ENCODE measurements at places on chromosomes 11 and 22.

- no peak for DNase-seq
These were observed 147.1 kb upstream of the SESN3 start for GRCh38 chr11:95378111-95378510.

DNA sequence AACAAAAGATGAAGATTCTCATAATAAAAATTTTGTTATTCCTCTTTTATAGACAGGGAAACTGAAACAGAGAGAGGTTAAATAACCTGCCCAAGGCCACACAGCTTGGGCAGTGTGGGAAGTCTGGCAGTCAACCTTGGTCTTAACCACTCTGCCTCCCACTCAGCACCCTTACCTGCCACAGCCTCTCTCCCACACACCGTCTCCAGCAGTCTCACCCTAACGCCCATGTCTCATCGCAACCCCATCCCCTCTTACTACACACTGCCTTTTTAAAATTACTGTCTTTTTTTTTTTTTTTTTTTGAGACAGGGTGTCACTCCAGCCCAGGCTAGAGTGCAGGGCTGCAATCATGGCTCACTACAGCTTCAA, 25.0 kb downstream of the ARRB1 start:
- DNase-seq: no peak

DNA sequence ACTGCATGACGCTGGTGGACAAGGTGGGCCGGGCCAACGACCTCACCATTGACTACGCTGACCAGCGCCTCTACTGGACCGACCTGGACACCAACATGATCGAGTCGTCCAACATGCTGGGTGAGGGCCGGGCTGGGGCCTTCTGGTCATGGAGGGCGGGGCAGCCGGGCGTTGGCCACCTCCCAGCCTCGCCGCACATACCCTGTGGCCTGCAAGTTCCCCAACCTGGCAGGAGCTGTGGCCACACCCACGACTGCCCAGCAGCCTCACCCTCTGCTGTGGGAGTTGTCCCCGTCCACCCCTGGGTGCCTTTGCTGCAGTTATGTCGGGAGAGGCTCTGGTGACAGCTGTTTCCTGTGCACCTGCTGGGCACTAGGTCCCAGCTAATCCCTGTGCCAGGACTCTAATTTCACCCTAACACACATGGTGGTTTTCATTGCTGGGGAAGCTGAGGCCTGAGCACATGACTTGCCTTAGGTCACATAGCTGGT, 49.0 kb upstream of the PPP6R3 start:
- DNase-seq: no peak

DNA sequence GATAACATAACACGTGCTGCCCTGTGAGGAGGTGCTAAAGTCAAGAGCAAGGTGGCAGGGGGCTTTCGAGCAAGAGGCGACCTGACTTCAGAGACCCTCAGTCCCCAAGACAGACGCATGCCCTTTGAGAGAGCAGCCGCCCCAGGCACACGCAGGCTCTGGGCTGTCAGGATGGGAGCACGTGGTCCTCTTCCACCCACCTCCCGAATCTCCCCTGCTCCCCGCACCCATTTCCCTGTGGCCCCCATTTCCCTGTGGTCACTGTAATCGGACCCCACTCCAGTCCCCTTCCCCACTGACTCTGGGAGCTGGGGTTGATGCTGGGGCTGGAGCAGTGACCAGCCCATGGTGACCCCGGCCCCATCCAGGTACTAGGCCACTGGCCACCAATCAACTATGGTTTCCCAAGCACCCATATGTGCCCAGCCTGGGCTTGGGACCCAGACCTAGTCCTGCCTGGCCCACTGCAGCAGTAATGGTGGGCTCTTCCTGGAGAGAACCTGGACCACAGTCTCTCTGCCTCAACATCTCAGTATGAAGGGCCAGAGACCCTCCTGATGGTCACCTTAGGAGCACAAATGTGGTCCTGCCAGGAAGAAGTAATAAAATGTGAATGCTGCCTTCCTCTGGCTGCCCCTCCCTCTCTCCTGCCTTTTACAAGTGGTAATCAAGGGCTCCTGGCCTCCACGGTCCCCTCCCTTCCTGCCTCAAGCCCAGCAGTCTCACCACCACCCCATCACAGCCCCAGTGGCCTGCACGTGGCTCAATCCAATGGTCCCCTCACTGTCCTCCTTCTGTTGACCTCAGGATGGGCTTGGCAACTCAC, 39.0 kb downstream of the IGLL5 start:
- DNase-seq: no peak

GRCh38 chr11:108818971-108819370, 154.1 kb downstream of the DDX10 start:
- DNase-seq: no peak

Measured in AG04449 (cell line).